ENCODE measurements at places on chromosomes 16 and 17. TPM values are rescaled to one million over a fixed set of nuclear protein-coding genes. Genes with fewer than 3 reads are reported as not detected.
A peak's percentile ranks its signal among the peaks of the same experiment; 100 is the strongest.

DNA sequence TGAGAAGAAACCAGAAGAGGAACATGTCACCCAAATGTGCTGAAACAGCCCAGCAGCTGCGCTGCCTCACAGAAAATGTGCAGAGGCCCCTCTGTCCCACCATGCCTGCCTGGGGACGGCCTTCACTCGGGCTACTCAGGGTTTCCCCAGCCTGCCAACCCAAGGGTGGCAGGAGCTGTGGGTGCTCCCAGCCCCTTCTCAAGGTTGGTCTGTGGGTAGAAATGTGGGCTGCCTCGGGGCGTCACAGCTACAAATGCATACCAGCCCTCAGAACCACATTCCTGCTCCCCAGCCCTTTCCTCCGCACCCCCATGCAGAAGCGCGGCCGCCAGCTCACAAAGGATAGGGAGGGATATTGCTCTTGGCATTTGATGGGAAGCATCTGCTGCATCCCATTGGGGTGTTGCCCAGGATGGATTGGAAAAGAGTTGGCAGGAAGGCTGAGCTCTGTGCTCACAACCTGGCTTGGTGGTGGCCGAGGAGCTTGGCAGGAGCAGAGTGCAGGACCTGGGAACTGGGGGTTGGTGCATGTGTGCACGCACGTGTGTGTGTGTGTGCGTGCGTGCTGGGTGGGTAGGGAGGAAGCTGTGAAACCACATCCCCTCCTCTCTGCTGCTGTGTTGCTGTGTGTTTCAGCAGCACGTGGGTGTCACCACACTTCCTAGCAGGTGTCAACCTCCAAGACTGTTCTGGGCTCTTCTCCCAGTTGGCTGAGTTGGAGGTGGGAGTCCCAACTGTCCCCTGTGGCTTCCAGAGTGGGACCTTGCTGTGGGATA, 304.4 kb downstream of the SEC14L1 start:
- no peaks in the 10 kb centered on the region for H3K36me3 ChIP-seq
- H3K27me3 ChIP-seq: no peaks in the 10 kb centered on the region
- no peak overlapping the region for H3K4me3 ChIP-seq
- H3K27ac ChIP-seq: peak overlapping the region; percentile 58
- peak; percentile 84 for DNase-seq
- H3K4me1 ChIP-seq: peaks cover 28% of the 10 kb centered on the region

DNA sequence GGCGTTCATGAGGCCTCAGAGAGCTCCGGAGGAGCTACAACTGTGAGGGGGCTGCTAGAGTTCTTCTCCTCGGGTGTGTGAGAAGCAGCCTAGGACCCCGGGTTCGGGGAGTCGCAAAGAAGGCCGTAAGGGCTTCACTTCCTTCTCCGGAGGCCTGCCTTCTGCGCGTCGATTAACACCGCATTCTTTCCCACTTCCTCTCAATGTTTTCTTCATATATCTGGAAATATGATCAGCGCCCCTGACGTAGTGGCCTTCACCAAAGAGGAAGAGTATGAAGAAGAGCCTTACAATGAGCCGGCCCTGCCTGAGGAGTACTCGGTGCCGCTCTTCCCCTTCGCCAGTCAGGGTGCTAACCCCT, 449 bp downstream of the SMCR8 start:
- peaks cover 4% of the 10 kb centered on the region for H3K36me3 ChIP-seq
- peaks cover 19% of the 10 kb centered on the region for H3K4me1 ChIP-seq
- peak overlapping the region; percentile 99 for H3K27ac ChIP-seq
- peak overlapping the region; percentile 85 for H3K4me3 ChIP-seq
- no peak for DNase-seq

DNA sequence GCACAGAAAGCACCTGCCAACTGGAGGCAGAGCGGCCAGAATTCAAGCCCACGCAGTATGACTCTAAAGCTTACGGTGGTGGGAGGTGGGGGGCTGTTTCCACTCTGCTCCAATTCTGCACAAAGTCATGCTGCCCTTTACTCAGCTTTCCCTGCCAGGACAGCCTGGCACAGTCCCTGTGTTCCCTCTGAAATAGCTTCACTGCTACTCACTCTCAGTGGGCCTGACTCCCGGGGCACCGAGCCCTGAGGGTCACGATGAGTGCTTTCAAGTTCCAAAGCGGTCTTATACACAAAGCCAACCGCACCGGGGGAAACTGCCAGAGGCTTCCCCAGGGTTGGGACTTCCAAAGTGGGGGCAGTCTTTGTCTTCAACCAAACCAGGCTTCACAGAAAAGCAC, 306.1 kb upstream of the XYLT1 start:
- H3K4me1 ChIP-seq: no peaks in the 10 kb centered on the region
- DNase-seq: no peak
- no peak overlapping the region for H3K27ac ChIP-seq
- no peak overlapping the region for H3K4me3 ChIP-seq
- H3K27me3 ChIP-seq: no peaks in the 10 kb centered on the region

- no peaks in the 10 kb centered on the region for H3K4me1 ChIP-seq
- peak overlapping the region; percentile 84 for H3K4me3 ChIP-seq
- H3K27me3 ChIP-seq: no peaks in the 10 kb centered on the region
- peak; percentile 19 for DNase-seq
- peak overlapping the region; percentile 80 for H3K27ac ChIP-seq
- peaks cover 72% of the 10 kb centered on the region for H3K36me3 ChIP-seq
Observed at GRCh38 chr16:57462978-57463362, 491 bp downstream of the POLR2C start.

Gene LRRC46
- polyA plus RNA-seq: 1.9 TPM

DNA sequence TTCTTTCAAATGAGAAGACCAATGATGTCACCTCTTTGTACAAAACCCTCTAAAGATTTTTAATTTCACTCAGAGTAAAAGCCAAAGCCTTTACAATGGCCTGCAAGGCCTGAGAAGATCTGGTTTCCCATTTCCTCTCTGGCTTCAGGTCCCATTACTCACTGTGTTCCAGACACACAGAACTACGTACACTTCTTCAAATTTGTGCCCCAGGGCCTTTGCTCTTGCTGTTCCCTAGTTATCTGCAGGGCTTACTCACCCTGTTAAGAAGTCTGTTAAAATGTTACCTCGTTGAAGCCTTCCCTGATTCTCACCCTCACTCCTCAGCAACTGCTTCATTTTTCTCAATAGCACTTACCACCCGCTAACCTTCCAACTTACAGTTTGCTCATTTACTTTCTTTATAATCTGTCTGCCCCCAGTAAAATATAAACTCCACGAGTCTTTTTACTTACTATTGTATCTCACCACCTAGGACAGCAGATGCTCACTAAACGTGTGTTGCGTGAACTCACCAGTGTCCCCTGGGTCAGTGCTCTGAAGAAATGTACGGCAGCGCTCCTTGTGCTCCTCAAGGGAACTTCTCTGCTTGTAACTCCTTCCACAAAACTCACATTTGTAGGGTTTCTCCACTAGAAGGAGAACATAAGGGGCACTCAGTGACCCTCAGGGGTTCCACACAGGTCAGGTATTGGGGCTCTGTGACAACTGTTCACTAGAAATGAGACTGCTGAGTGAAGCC, 50.2 kb downstream of the GRB7 start:
- no peaks in the 10 kb centered on the region for H3K36me3 ChIP-seq
- no peak for DNase-seq
- no peak overlapping the region for H3K27ac ChIP-seq
- H3K4me3 ChIP-seq: no peak overlapping the region
- H3K27me3 ChIP-seq: no peaks in the 10 kb centered on the region

Gene EPX
- not detected for polyA plus RNA-seq

Measured in cardiac muscle cell (in vitro differentiated cells and primary cell).